Inflammatory macrophage treated with lipopolysaccharide for 4 hours (primary cell): ENCODE measurements at places on chromosomes 1 and 21.

DNA sequence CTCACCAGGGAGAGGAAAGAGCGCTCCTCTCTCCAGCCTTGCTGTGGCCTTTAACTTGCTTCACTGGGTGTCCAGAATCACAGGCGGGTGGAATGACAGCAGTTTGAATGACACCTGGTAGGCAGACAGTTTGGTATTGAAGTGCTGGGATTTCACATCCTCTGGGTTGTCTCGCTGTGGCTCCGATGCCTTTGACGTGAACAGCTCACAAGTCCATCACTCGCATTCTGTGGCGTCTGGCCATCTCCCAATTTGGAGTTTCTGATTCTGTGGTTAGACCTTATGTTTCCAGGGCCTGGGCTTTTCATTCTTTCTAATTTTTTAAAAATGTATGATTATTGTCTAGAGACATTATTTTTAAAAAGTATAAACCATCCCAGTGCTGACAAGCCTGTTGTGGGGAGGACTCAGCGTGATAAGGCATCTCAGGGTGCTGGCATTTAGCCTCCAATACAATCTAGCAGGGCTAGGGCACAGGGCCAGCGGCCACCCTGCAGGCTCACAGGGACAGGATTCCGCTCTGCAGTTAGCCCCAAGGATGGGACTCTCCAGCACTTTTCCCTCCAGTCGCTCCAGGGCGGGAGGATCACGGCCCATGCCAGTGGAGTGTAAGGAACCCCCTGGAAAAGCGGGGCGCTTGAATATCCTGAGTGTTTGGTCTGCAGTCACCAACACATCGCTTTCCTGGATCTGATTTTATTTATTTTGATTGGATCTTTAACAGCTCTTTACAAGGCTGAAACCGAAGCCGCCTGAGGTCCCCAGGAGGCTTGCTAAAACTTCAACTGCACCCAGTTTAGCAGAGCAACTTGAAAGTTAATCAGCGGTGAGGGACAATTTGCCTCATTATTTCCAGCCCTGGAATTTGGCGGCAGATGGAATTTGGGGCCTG lies 178.3 kb downstream of the TRABD2B start:
- DNase-seq = no peak

DNA sequence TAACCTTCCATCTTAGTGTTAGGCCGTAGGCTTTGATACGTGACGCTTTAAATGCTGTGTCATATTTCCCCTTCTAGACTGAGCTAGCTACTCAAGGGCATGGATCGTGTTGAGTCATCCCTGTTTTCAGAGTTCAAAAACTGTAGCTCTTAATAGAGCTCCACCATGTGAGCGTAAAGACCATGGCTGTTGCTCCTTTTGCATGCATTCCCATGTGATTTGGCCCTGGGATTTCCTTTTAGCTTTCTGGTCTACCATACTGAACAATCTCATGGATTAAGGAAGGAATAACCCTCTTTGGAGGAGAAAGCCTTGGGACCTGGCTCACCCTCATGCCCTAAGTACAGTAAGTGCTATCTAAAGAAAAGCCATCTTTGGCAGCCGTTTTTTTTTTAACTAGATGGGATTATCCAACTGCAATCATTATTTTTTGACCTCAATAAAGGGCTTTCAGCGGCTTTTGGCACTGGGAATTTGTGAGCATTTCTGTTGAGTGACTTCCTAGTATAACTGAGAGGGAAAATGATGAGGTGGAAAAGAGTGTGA lies 76.6 kb downstream of the PLPP3 start:
- peak; percentile 87 for DNase-seq

GRCh38 chr1:9253453-9254105 lies 19.0 kb downstream of the H6PD start:
- DNase-seq = no peak

DNA sequence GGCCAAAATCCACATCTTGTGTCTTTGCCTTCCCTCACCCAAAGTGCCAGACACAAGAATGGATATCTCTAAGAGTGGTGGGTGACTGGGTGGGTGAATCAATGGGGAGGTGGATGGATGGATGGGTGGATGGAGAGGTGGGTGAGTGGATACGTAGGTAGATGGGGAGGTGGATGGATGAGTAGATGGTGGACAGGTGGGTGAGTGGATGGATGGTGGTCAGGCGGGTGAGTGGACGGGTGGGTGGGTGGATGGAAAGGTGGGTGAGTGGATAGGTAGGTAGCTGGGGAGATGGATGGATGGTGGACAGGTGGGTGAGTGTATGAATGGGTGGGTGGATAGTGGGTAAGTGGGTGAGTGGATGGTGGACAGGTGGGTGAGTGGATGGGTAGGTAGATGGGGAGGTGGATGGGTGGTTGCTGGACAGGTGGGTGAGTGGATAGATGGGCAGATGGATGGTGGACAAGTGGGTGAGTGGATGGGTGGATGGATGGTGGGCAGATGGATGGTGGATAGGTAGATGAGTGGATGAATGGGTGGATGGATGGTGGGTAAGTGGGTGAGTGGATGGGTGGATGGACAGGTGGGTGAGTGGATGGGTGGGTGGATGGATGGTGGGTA lies 34.2 kb downstream of the SLC19A1 start:
- DNase-seq = no peak

- no peak for DNase-seq
Observed at GRCh38 chr21:34795175-34795547, 126.4 kb downstream of the CLIC6 start.

DNA sequence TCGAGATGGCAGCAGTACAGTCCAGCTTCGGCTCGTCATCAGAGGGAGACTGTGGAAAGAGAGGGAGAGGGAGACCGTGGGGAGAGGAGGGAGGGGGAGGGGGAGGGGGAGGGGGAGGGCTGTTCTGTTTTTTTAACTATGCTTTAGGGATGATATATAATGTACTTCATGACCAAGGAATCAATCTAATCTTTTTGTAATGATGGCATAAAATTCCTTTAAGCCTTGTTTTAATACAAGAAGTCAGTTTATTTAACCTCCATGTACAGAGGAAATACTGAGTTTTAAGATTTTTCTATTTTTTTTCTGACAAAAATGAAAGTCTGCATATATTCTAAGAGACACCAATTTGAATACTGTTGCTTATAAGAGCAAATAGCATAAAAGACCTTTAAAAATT lies 41.9 kb downstream of the PTBP2 start:
- DNase-seq = no peak

DNA sequence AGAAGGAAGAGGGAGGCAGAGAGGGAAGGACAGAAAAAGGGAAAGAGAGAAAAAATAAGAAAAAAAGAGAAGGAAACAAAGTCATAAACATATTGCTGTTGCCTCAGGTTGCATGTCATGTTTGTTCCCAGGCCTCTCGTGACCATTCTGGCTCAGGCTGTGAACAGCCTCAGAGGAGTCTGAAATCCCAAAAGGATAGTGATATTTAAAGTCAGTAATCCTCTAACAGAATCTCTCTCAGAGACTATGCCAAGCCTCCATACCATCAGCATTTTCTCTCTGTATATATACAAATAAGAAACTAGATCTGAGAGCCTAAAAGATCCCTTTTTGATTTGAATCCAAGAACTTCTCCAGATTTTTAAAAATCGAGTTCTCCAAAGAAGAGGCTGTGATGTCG lies 35.2 kb downstream of the GORAB start:
- no peak for DNase-seq

- DNase-seq = no peak
Observed at GRCh38 chr1:214698559-214698958, 95.6 kb downstream of the CENPF start.

DNA sequence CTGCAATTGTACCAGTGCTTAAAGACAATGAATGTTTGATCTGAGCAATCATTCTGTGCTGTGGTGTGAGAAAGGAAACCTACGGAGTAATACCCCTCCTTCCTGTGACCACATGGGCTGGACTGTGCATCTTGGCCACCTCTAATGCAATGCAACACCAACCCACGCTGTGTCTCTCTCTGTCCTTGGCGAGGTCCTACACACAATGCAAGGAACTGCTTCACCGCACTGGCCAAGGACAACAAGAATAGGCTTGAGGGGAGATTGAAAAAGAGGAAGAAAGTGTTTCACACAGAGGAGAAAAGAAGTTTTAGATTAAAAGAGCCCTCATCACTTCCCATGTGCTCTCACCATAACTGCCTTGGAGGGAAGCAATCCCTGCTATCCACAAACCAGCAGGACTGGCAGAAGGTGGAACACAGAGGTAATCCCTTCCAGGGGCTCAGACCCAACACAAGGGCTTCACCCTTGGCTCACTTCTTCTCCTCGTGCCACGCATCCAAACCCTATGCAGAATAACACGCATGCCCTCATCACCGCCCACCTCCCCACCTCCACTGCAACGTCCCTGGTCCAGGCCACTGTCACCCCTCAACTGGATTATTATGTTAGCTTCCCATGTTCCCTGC lies 112.5 kb upstream of the ERG start:
- DNase-seq = peak; percentile 22

DNA sequence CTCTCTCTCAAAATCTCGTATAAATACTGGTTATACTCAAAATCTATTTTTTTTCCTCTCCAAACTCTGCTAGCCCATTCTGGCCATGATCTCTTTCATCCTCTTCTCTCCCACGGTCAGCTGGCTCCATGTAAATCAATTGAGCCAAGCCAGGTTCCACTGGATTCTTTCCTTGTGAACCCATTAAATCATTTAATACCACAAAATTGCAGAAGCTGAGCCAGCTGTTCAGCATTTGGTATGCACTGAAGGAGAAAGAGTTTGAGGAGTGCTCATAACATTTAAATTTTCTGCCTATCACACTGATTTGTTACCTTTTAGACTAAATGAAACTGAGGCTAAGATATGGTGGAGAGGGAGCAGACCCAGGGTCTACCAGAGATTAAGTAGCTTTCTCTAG lies 29.1 kb upstream of the TADA1 start:
- DNase-seq = no peak

DNA sequence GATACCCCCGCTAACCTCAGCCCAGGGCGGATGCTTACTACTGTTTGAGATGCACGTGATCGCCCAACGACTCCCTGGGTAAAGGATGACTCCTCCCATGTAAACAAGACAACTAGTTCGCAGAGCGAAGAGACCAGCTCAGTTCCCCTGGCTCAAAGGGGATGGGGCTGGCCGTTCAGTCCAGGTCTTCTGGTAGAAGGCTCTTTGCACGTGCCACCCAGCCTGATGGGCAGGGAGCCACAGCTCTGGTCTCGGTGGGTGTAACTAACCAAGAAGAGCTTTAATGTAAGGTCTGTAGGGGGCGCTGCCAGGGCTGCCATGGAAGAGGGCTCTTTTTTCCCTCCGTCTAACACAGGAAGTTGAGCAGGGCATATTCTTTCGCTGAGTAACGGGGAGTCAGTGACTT lies 49.4 kb upstream of the PARP1 start:
- peak; percentile 13 for DNase-seq

DNA sequence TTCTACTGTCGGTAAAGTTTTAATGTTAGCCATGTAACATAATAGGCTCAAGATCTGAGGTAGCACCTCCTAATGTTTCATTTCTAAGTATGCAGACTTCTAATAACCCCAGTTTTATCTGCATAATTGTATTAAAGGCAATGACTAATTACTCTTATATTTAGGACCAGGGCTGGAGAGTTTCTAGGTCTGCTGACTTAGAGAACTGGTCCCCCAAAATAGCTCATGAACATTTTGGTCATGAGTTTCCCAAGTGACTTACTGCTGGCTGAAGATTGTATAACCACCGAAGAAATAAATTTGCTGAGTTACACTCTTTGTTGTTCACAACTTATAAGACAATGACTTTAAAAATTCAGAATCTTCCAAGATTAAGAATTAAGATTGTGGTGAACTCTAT lies 197.8 kb upstream of the TNR start:
- no peak for DNase-seq

DNA sequence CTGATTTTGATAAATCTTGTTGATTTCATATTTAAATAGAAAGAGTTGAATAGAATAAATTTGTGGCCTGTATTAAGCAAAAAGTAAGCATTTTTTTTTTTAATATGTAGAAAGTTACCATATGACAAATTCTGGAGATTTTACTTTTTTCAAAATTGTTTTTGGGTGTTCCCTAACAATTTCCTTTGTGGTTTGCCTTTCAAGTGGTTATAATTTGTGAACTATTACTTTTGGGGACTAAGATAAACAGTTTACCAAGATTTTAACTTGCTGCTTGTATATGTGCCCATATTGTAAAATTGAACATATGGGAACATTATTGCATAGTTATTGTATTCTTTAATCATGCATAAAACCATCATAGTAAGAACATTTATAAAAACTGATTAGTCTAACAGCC lies 34.6 kb downstream of the SLC30A7 start:
- no peak for DNase-seq

- DNase-seq = no peak
Observed at GRCh38 chr1:242197907-242198820, 199.3 kb upstream of the MAP1LC3C start.

- DNase-seq = no peak
Observed at GRCh38 chr1:237863234-237863633, 27.5 kb downstream of the ZP4 start.

- DNase-seq = no peak
Observed at GRCh38 chr1:209368864-209369598, 214.5 kb upstream of the CAMK1G start.

DNA sequence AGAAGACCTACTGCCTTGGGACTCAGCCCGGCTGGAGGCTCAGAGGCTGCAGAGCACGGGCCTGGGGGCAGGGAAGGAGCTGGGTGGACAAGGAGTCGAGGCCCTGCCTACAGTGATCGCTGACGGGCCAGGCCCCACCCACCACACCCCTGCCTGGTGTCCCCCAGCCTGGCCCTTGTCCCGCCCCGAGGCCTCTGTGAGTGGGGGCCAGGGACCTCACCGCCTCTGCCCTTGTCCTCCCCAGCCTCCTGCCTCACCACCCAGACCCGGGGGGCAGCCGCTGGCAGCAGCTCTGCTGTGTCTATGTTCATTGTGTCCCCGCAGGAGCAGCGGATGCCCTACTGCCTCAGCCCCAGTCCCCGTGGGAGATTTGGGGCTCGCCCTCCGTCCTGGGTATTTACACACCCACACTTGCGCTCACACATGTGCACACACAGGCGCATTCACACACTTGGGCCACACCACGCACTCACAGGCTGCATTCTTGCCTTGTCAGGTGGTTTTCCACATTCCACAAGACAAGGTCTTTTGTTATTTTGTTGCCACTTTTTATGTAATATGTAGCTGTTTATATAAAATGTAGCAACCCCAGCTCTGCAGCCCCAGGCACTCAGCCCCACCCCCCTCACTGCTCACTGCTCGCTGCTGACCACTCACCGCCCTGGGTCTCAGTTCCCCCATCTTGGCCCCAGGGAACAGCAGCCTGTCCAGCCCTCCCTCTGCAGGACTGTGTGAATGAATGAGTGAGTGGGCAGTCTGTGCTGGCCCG lies 7.3 kb downstream of the PFKL start:
- DNase-seq = no peak

DNA sequence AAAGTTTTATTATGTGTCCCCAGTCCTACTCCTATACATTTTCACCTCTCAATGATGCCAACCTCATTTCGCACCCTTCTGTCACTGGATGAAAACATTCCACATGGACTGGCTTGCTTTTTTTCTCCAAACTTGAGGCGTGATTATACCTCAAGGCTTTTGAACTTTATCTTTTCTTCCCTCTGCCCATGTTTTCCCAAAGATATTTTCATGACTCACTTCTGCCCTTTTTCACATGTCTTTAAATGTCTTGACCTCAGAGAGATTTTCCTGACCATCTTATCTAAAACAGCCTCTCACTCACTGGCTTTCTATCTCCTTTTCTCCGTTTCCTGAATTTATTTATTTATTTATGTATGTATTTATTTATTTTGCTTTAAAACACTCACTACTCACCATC lies 659.0 kb downstream of the PTPRC start:
- DNase-seq = no peak
